ENCODE measurements at places on chromosomes 1 and 21.

GRCh38 chr21:42503711-42504110, 7.7 kb upstream of the RSPH1 start:
- DNase-seq, result no peak

- no peak for DNase-seq
Measured at GRCh38 chr1:246794828-246795671, 70.8 kb downstream of the SCCPDH start.

GRCh38 chr21:37711836-37712568, 204.3 kb downstream of the KCNJ6 start:
- DNase-seq, result peak; percentile 18

DNA sequence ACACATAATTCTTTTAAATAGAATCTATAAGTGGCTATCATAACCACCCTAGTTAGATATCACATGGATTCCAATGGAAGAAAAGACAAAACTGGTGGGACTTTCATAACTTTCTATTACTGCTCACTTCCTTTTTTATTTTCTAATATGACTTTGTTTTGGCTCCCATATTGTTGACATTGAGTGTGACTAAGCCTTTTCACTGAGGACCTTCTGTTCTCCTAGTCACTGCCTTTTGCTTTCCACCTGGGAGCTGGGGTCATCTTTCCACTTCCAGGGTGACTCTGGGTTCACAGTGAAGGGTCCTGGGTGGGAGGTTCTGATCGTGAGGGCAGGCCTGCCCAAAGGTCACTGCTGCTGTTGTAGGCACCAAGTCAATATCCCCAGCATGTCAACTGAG, 275.8 kb downstream of the TGFB2 start:
- DNase-seq, result no peak

DNA sequence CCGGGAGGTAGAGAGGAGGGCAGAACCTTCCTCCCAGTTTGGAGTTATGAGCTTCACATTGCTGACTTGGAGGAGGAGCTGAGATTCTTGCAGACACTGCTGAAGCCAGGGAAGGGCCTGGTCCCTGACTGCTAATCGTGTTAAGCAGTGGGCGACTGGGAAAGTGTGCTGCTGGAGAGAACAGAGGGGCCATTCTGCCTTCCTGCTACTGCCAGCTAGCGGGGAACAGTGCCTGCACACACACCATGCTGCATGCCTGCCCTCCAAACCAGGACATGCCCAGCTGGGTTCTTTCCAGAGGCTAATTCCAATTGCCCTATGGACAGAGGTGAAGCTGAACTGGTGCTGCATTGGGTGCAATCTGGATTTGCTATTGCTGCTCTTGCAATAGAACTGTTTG, 281.4 kb downstream of the AJAP1 start:
- DNase-seq, result no peak

DNA sequence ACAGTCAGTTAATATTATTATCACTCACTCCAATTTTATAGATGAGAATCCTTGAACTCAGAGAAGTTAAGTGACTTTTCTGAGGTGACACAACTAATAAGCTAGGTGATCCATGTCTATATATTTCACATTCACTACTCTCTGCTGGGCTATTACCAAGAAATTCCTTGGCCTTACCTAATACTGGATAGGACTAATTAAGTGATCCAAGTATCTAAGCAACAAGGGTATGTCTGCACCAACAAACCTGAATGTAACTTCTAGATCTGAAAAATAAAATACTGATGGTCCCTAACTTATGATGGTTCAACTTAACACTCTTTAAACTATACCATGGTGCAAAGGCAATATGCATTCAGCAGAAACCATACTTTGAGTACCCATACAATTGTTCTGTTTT, 14.8 kb upstream of the CASQ2 start:
- no peak for DNase-seq

DNA sequence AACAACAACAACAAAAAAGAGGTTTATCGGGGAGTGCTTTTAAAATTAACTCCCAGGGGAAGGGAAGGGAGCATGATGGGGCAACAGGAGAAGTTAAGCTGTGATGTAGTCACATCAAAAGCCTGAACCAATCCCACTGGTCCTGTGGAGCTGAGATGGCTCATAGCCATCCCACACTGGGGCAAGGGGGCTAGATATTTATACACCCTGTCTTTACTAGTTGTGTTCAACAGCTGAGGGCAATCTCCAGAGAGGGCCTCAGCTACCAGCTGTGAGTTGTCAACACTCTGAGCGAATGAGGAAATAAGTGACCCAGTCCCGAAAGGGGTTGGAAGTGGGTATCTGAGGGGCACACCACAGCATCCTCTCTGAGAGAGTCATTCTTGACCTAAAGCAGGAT, 31.0 kb upstream of the CREG1 start:
- no peak for DNase-seq

DNA sequence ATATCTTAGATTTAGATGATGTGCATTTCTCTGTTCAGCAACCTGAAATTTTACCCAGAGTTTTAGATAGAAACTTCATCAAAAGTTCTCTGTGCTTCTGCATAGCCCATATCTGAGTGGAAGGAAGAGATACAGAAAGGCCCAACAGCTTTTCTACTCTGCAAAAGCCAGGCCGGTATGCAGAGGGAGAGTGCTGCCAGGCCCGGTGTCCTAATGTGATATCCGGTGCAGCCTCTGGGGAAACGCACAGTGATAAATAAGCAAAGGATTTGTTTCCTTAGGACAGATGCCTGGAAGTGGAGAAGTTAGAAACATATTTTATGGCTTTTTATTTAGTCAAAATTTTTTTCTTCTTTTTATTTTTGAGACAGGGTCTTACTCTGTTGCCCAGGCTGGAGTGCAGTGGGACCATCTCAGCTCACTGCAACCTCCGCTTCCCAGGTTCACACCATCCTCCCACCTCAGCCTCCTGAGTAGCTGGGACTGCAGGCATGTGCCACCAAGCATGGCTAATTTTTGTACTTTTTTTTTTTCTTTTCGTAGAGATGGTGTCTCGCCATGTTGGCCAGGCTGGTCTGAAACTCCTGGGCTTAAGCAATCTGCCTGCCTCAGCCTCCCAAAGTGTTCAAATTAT, 145.8 kb downstream of the PATJ start:
- DNase-seq, result no peak

DNA sequence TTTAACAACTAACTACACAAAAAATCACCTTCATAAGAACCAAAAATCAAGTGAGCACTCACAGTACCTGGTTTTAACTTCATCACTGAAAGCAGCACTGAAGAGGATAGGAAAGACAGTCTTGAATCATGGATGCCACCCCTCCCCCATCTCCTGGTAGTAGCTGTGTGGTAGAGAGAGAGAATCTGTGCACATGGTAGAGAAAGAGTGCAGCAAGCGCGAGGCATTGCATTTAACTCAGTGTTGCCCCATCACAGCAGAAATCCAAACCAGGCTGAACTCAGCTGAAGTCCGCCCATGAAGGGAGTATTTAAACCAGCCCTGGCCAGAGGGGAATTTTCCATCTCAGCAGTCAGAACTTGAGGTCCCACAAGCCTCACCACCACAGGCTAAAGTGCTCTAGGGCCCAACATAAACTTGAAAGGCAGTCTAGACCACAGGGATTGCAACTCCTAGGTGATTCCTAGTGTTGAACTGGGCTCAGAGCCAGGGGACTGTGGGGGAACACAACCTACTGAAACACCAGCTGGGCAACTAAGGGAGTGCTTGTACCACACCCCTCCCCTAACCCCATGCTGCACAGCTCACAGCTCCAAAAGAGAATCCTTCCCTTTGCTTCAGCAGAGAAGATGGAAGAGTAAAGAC, 38.4 kb downstream of the VAV3 start:
- DNase-seq, result no peak

GRCh38 chr1:1259951-1260600, 13.6 kb upstream of the C1QTNF12 start:
- no peak for DNase-seq

GRCh38 chr1:22636927-22637326, 499 bp downstream of the C1QA start:
- no peak for DNase-seq
